ENCODE measurements at places on chromosomes 16 and 17.
A peak's percentile ranks its signal among the peaks of the same experiment; 100 is the strongest.

GRCh38 chr16:90020838-90021382 is 1.7 kb upstream of the DBNDD1 start:
- peak; percentile 3 for DNase-seq

DNA sequence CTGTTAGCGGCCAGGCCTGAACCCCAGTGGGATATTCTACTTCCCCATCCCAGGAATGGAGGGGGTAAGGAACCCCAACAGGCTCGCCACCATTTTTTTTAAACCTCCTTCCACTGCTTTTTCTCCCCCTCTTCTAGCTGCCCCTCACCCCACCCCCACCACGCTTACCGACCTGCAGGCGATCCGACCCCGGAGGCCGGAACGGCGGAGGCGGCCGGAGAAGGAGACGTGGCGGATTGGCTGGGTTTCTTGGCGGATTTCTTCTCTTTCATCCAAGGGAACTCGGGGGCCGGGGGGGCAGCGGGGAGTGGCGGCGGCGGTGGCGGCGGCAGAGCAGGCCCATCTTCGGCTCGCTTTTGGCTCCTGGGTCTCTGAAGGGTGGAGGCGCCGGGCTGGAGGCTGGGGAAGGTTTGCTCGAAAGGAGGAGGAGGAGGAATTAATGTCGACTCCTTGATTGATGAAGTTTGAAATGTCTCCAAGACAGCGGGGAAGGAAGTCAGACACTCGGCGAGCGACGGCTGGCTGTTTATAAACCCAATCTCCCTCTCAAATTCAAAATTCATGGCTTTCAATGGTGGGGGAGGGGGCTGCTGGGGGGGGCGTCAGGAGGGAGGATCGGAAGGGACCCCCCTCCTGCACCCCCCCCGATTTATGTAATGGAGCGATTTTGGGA is 424 bp downstream of the HOXB2 start:
- peak; percentile 94 for DNase-seq

GRCh38 chr17:78401246-78401645 is 22.8 kb downstream of the PGS1 start:
- DNase-seq: peak; percentile 72

GRCh38 chr17:80761110-80761871 is 216.7 kb downstream of the RPTOR start:
- DNase-seq: peak; percentile 68

GRCh38 chr17:50386510-50386909 is 10.8 kb downstream of the LRRC59 start:
- DNase-seq: peak; percentile 24

DNA sequence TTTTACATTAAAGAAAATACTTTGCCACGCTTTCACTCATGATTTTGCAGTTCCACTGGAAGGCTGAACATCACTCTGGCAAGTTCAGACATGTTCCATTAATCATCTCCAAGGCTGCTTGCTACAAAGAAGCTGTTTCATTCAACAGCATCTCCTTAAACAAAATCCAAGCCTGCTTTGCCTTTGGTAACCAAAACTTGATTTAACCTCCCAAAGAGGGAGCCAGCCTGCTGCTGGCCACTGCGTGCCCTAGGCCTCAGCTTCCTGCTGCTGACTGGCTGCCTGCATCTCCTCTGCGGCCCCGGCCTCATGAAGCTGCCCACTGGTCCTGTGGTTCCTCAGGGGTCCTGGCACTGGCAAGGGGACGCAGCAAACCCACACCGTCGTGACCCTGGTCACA is 31.8 kb downstream of the ANKRD11 start:
- peak; percentile 32 for DNase-seq

GRCh38 chr17:18966831-18967624 is 15.1 kb downstream of the SLC5A10 start:
- DNase-seq: peak; percentile 17

GRCh38 chr17:12566291-12566690 is 99.4 kb upstream of the MYOCD start:
- no peak for DNase-seq

GRCh38 chr16:61929776-61930175 is 106.5 kb downstream of the CDH8 start:
- DNase-seq: no peak

- peak; percentile 8 for DNase-seq
Observed at GRCh38 chr17:10579270-10579669, 29.8 kb upstream of the MYH2 start.

- no peak for DNase-seq
Observed at GRCh38 chr17:2545393-2545792, 33.7 kb upstream of the METTL16 start.

DNA sequence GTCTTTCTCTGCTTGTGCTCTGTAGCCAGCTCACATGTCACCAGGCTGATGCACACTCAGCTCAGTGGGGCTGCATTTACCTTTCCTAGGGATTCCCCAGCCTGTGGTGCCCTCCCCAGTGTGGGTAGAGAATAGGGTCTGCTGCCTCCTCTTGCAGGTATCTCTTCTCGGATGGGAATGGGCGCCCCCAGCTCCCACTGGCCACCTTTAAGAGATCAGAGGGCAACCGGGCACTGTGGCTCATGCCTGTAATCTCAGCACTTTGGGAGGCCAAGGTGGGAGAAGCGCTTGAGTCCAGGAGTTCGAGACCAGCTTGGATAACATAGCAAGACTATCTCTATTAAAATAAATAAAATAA is 3.3 kb downstream of the XYLT2 start:
- DNase-seq: no peak

- no peak for DNase-seq
Observed at GRCh38 chr17:65405563-65405962, 155.9 kb downstream of the AXIN2 start.

- DNase-seq: no peak
Observed at GRCh38 chr17:28988475-28988874, 17.4 kb downstream of the SEZ6 start.

DNA sequence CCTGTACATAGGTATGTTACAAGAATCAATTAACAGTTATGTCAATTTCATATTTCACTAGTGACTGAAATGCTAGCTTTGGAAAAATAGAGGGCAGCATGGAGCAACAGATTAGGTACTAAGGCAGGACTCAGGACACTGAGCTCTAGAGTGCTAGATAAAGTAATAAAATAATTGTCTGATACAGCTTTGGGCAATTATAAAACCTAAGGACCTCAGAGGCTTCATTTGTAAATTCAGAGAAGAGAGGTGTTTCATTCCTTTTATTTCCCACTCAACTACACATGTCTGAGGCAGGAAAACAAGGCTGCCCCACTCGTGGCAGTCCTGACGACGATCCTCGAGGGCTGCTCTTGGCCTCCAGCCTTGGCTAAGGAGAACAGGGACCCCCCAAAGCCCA is 81.5 kb downstream of the CA4 start:
- peak; percentile 21 for DNase-seq

DNA sequence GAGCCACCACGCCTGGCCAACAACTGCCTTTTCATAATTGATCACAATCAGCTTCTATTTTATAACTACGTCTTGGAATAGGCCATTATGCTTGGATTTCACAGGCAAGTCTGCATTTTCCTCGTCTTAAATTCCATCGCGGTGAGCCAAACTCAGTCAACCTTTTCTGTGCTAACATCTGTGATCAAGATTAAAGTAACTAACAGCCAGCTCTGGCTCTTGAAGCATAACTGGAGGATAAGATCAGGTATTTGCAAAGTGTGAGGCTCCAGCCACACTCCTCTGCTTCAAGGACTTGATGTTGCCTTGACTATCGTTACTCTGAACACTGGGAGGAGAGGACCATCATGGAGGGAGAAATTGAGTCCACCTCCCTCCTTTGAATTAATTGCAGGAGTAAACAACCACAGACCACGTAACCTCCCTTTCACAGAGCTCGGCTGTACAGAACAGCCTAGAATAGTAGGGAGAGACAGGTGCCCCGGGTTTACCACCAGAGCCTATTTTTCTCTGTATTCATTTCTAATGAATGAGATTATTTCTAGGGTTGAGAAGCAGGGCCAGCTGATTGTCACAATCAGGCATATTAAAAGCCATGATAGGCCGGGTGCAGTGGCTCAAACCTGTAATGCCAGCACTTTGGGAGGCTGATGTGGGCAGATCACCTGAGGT is 143.0 kb downstream of the XYLT1 start:
- no peak for DNase-seq

DNA sequence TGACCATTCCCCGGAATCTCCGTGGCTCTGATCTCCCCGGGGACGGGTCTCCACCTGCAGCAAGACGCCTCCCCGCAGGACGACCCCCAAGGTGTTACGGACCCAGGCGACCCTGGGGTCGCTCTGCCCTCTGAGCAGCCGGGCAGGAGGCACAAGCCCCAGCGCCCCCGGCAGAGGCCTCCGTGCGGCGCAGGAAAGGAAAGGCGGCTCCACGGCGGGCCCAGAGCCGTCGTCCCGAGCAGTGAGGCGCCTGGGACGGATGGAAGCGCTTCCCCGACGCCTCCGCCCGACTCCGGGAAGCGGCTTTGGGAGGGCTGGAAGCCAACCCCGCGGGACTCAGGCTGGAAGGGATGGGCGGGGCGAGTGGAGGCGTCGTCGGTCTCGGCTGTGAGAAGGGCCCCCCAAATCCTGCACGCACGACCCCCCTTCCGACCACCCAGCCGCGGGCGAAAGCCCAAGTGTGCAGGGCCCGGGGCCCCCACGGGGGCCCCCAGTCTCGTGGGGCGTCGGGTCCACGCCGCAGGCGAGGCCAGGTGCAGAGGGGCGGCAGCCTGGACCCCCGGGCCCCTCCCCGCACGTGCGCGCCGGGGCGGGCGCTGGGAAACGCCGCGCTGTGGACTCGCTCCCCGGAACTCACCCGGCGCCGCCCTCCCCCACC is 32.7 kb upstream of the RPH3AL start:
- no peak for DNase-seq

GRCh38 chr16:48143812-48144368 is 11.9 kb downstream of the ABCC12 start:
- DNase-seq: no peak

DNA sequence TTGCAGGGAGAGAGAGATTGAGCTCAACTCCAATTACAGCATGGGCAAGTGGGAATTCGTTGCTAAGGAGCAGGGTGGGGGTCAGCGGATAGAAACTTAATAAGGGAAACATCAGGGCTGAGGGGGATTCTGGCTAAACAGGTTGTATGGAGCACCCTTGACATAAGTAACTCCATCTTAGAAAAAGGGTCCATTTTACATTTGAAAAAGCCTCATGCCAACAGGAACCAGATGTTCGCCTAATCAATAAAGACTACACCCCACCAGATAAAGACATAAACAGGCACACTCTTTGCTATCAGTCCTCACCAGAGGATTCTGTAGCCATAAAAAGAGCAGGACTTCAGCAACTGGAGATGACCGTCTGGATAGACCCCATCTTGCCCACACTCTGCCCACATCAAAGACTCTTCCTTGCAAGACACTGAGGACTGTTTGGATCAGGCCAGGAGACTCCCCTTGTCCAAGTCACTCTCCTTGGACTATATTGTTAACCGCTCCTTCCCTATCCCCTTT is 1.6 kb upstream of the LRRC75A start:
- DNase-seq: no peak

DNA sequence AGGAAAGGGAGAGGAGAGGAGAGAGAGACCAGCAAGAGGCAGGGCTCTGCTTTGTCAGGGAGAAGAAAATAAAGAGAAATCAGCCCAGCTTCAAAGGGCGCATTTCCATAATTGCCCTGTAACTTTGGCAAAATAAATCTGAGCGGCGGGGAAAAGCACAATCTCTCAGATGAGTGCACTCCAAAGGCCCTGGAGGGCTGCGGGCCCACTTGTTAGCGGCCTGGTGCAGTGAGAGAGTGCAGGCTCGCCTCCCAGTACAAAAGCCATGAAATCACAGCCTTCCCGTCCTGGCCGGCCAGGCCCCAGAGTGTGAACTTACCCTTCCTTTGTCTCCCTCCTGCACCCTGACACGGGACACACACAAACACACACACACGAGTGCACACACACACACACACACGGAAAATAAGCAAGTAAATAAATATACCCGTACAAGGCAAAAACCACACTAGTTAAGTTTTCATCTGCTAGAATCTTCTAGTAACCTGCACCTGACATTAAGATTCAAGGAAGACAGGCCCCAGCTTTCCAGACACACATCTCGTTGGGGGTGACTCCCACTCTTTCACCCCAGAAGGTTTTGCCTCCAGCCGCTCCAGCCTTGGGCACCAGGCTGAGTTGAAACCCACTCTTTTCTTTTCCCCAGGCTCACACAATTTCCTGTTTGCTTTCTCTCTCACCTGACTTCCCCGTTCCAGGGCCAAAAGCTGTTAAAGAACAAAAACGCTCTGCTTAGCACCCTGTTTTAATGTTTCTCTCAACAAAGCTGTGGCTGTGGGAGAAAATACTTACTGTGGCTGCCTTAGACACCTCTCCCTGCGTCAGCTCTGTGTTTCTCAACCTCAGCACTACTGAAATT is 8.5 kb downstream of the IRX3 start:
- DNase-seq: no peak

DNA sequence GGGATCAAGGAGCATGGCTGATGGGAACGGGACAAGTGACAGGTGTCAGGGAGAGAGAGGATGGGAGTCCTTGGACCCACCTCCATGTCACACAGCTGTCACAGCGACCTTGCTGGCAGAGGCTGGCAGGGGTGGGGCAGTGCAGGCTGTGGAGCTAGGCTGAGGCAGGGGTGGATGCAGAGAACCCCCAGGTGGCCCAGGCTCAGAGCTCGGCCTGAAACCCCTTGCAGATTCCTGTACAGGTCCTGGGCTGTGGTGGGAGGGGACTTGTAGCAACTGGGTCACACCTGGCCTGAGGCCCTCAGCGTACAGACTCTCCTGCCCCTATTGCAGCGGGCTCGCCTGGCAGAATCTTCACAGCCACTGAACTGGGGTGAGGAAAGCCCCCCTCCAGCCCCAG is 174.1 kb downstream of the NTN1 start:
- no peak for DNase-seq

- no peak for DNase-seq
Observed at GRCh38 chr16:499924-500323, 27.6 kb upstream of the CAPN15 start.

DNA sequence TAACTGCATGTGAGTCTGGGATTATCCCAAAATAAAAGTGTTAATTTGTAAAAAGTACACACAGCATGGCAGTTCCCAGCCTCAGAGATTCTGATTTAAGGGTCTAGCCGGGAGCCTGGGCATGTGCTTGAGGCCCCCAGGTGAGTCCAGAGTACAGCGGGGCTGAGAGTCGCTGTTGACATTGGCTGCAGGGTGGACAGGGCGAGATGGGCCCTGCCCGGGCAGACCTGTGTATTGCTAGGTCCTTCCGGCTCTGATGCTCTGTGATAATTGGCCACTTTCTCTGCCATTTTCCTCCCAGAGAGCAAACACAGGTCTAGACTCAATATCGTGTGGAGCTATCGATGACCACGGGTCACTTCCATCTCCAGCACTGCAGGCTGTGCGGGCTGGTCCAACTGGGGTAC is 73.6 kb downstream of the ABCC6 start:
- DNase-seq: no peak

- DNase-seq: no peak
Observed at GRCh38 chr16:57528499-57529390, 7.6 kb downstream of the CCDC102A start.

DNA sequence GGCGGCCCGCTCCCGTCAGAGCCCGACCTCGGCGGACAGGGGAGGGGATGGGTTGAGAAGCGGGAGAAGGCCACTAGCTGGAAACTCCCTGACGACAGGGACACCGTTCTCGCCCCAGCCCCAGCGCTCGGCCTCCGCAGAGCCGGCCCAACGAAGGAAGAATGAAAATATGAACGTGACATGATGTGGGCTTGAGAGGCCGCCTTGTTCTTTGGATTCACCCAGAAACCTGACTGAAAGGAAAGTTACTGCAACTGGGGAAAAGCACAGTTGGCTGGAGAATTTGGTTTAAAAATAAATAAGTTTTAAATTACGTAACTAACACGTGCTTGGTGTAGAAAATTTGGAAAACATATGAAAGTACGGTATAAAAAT is 21.1 kb downstream of the NPTX1 start:
- no peak for DNase-seq

Data from AG10803 (cell line).